ENCODE measurements at places on chromosomes 4 and X.

DNA sequence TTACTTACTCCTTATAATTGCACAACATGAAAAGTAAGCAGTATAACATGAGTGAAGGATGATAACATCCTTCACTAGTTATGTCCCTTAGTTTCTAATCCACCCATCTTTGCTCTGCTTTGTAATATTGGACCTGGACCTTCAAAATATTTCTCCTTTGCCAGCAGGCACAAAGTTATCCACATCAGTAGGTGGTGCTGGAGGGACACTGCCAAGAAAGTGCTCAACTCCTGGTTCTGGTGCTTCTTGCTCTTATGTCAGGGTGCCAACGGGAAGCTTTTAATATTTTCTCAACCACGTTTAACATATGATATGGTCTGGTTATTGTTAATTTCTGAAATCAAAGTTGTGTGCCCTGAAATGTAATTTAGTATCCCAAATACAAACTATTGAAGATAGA, 49.1 kb downstream of the TMEM165 start:
- no peak for DNase-seq

GRCh38 chr4:173171098-173171497, 2.5 kb downstream of the GALNT7 start:
- no peak for DNase-seq

GRCh38 chrX:24728530-24728929, 34.8 kb downstream of the POLA1 start:
- DNase-seq = no peak

- no peak for DNase-seq
These were observed 31.4 kb upstream of the ARSH start for GRCh38 chrX:2974961-2975360.

GRCh38 chr4:56619816-56620215, 61.3 kb downstream of the HOPX start:
- DNase-seq = no peak

GRCh38 chr4:8236106-8236919, 33.2 kb upstream of the HTRA3 start:
- no peak for DNase-seq

- peak; percentile 33 for DNase-seq
These were observed at the start of gene AMOT for GRCh38 chrX:112840382-112841113. AMOT (minus strand) TSS chrX:112840831; CDS start chrX:112823126, 17,705 bp downstream.

DNA sequence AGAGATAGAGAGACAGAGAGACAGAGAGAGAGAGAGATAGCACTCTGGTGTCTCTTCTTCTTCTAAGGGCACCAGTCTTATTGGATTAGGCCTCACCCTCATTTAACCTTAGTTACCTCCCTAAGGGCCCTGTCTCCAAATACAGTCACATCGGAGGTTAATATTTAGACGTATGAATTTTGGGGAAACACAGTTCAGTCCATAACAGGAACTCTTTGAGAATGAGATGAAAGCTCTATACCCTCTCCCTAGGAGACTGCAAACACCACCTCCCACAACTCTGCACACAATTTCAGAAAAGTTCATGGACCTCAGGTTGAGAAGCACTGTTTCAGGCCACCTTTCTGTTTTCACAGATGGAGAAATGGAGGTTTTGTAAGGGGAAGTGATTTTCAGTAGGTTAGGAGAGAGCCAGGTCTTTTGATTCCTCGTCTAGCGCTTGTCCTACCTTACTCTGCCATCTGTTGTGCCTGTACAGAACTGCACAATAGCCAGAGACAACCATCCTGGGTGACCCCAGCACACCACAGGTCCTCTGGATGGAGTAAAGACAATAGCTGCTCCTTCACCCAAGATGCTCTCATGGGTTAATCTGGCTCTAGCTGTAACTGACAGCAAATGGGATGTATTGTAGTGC, 16.9 kb upstream of the LOC101059915 start:
- no peak for DNase-seq
